ENCODE measurements at places on chromosomes 1 and 21.

- DNase-seq, result no peak
These were observed 4.9 kb downstream of the HAO2 start for GRCh38 chr1:119373465-119373864.

DNA sequence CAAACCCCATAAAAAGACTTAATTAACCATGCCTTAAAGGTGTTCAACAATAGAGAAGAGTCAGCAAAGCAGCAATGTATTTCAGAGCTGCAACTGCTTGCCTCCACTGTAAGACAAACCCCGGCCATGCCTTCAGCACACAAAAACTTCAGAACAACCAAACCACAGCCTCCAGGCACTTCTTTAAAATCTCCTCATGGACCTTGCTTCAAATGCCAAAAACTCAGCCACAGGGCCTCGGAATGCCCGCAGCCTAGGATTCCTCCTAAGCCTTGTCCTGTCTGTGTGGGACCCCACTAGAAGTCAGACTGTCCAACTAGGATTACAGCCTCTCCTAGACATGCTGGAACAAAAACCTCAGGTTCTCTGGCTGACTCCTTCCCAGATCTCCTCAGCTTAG lies 208.1 kb upstream of the DUSP10 start:
- no peak for DNase-seq

DNA sequence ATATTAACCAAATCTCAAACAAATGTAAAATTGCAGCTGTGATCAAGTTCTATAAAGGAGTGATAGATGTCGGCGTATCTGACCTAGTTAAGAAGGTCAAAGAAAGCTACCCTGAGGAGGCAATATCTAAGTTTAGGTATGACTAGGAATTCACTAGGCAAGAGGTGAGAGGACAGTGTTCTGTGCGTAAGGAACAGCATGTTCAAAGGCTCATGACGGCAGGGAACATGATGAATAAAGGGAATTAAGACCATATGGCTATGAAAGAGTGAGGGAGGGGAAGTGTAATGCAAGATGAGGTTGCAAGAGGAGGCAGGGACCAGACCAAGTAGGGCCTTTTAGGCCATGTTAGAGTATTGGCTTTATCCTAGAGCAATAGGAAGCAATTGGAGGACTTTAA lies 8.6 kb downstream of the LIX1L start:
- DNase-seq, result no peak

DNA sequence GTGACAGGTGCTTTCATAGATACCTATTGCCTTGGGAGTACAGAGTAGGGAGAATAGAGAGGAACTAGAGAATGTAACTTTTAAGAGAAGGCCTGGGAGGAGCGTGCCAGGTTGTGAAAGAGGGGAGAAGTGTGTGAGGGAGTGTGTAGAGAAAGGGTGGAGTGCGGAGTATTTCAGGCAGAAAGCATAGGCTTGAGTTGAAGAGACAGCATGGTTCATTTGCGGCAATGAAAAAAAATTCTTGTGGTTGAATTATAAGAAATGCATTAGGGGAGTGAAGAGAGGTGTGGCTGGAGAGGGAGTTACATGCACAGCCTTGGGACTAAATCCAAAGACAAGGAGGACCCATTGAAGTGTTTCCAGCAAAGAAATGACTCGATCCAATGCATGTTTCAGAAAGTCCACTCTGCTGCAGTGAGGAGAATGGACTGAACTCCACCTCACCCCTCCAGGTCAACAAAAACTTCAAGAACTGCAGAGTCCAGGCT lies 81.7 kb upstream of the ADAM30 start:
- no peak for DNase-seq

GRCh38 chr1:54461731-54462596 lies 55.8 kb upstream of the SSBP3 start:
- no peak for DNase-seq

DNA sequence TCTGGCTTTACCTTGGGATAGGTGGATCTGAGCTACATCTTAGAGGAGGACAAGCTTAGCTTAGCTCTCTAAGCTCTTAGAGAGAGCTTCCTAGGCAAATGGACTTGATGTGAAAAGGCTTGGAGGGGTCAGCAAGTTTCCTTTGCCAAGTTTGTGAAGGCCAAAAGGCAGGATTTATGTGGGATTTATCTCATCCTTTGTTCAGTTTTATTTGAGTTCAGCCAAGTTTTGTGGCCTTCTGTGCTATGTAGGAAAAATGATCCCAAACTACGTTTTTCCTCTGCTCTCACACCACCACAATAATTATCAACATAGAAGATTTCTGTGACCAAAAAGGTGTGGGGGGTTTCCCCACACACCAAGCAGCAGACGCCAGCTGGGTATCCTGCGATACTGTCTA lies 26.0 kb upstream of the RNF11 start:
- DNase-seq, result no peak

DNA sequence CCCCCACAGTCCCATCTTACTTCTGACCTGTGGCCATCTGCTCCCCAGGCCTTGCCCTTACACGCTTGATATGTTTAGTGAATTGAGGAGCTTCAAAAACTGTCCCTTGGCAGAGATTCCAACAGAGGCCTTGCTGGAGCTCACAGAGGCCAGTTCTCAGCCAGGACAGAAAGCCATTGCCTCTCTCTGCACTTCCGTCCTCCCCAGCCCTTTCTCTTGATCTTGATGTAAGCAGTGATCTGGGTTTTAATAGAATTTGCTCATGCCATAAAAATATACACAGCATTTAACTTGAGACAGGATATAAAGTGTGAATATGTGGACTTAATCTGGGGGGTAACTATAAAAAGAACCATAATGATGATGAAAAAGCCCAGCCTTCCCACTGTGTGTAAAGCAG lies 453.5 kb downstream of the KIF26B start:
- no peak for DNase-seq

- DNase-seq, result no peak
These were observed 108.1 kb upstream of the MAGI3 start for GRCh38 chr1:113282008-113282892.

- no peak for DNase-seq
These were observed 116.0 kb upstream of the CD34 start for GRCh38 chr1:208026880-208027438.

- no peak for DNase-seq
These were observed 18.7 kb downstream of the CLSTN1 start for GRCh38 chr1:9805006-9805508.
